ENCODE measurements at places on chromosomes 6 and 20.
A peak's percentile ranks its signal among the peaks of the same experiment; 100 is the strongest.

DNA sequence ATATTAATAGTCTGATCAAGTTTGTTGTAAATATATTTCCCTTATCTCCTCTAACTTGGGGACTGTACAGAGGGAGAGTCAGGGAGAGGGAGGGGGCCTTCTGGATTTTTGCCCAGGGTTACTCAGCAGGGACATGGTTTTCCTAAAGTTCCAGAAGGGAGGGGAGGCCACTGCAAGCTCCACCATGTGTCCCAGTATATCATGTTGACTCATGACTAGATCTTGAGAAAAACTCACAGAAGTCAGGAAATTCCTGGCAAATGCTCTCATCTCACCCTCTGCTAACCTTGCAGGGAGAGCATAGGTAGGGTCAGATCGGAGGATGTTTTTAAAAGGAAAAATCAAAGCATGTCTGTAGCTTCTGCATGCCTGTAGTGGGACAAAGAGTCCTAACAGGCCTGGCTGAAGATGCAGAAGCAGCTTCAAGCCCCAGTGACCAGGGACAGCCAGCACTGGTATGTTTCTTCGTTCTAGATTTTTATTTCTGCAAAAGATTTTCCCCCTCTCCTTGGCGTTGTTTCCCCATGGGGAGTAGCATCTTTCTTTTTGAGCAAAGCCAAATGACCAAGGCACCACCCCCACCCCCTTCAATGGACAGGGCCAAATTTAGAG lies 272.9 kb upstream of the SUPT3H start:
- DNase-seq: no peak

DNA sequence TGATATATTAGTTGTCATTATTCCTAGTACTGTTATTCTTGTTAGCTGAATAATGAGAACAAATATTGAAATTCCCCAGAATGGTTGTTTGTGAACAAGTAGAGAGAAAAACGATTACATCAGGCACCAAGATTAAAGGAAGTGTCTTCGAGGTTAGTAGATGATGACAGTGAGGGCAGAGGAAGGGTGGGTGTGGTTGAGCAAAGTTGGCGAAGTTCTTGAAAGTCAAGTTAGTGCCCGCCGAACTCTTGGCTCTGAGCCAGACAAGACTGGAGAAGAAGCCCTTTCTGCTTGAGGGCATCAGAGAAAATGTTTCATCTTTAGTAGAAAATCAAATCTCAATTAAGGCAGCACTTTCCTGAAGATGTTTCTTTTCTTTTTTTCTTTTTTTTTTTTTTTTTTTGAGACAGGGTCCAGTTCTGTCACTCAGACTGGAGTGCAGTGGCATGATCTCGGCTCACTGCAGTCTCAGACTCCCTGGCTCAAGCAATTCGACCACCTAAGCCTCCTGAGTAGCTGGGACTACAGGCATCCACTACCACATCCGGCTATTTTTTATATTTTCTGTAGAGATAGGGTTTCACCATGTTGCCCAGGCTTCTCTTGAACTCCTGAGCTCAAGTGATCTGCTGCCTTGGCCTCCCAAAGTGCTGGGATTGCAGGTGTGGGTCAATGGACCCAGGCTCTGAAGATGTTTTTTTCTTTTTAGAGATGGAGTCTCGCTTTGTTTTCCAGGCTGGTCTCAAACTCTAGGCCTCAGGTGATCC lies 77.1 kb downstream of the SGK1 start:
- no peak for DNase-seq

- peak; percentile 22 for DNase-seq
These were observed 275.4 kb downstream of the PHF3 start for GRCh38 chr6:63910863-63911551.

DNA sequence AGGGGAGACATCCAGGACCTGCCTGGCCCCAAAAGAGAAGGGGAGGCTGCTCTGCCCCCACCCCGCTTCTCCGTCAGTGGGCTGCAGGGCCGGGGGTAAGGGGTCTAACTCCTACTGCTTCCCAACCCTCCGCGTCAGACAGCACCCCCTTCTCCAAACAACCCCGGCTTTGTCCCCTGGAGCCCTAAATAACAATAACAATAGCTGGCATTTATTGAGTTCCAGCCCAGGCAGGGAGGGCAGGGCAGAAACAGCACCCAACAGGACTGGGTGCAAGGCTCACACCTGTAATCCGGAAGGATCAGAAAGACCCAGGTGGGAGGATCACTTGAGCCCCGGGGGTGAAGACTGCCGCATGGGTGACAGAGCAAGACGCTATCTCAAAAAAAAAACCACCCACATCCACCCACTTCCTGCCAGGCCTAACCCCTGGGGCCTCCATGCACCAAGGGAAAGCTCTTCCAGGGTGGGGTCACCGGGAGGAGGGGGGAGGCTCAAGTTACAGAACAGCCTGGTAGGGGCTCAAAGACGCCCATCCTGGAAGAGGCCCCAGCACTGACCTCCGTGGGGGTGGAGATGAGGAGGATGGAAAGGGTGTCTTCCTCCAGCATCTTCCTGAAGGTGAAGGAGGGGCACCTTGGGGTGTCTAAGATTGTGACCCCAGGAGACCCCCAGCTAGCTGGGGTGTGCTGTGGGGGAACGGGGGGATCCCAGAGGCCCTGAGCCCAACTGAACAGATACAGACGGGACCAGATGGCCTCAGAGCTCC lies 1.3 kb upstream of the FNDC11 start:
- DNase-seq: no peak

- DNase-seq: no peak
These were observed 117.0 kb downstream of the ERMARD start for GRCh38 chr6:169868458-169868857.

GRCh38 chr6:166526937-166527336 lies 59.5 kb downstream of the RAMACL start:
- no peak for DNase-seq

- DNase-seq: no peak
These were observed 91.0 kb downstream of the ANKEF1 start for GRCh38 chr20:10125757-10126156.
